ENCODE measurements at places on chromosomes 2 and 18. TPM values are rescaled to one million over a fixed set of nuclear protein-coding genes. Genes with fewer than 3 reads are reported as not detected.

CD8B gene
- 10.6 TPM for total RNA-seq

GRCh38 chr2:3169106-3169870 lies 208.3 kb downstream of the EIPR1 start:
- no peak for DNase-seq

DNA sequence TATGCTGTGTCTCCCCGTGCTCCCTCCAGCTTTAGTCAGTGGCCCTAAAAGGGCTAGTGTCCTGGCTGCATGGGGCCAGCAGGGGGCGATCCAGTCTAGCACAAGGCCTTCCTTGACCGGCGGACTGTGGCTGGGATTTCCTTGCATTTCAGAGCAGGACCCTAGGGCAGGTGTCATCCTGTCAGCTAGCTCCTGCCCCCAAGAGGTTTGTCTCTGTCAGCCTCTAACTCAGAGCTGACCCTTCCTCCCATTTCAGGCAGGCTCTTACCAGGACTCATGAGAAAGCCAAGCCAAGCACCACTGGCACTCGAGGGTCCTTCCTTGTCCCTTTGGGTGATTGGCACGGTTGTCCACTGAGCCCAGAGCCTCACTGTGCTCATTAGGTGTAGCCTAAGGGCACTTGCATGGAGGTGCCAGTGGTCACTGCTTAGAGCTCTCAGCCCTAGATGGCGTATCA lies 140.3 kb downstream of the RPIA start:
- DNase-seq = no peak

DNA sequence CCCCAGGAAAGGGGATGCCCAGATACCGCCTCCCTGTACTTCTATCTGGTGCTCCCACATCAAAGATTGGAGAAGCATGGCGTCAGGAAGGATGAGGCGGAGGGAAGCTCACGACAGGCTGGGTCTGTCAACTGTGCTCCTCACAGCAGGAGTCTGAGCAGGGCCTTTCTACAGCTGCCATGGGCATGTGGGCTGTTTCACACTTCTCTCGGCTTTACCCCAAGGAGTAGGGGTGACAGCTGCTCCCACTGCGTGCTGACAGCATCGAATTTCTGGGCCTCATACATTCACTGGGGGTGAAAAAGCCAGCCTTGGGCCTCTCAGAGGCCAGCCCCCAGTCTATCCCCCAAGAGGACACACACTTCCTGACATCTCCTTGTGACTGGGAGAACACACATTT lies 21.1 kb downstream of the NEURL3 start:
- DNase-seq = no peak

GRCh38 chr2:145530653-145531052 lies 1010.7 kb upstream of the ZEB2 start:
- DNase-seq = no peak

- no peak for DNase-seq
These were observed 484.1 kb downstream of the FBXO15 start for GRCh38 chr18:73663581-73663980.

Data from vagina (tissue), 2 donors.